Esophagus muscularis mucosa (tissue), 4 donors: ENCODE measurements at places on chromosomes 6 and 20. TPM values are rescaled to one million over a fixed set of nuclear protein-coding genes. Genes with fewer than 3 reads are reported as not detected.

DNA sequence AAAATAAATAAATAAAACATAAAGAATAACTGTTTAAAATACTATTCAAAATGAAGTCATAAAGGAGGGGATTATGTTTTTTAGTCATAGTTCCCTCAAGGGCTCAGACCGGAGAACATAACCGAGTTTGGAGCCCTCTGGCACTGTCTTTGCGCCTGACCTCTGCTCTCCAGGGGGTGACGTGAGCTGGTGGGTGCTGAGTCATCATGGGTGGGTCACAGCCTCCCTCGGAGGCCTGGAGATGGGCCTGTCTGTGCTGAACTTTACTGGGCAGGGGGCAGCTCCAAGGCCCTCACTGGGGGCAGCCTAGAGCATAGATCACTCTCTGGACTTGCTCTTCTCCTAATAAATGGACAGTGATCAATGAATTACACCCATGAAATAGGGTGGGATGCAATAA is 3.1 kb upstream of the MAVS start:
- H3K27ac ChIP-seq: no peak overlapping the region
- peaks cover 5% of the 10 kb centered on the region for H3K36me3 ChIP-seq
- no peaks in the 10 kb centered on the region for H3K27me3 ChIP-seq
- no peak for DNase-seq
- H3K4me1 ChIP-seq: peaks cover 15% of the 10 kb centered on the region

GRCh38 chr6:106141441-106142237 is 55.5 kb downstream of the PRDM1 start:
- no peaks in the 10 kb centered on the region for H3K4me1 ChIP-seq
- H3K36me3 ChIP-seq: no peaks in the 10 kb centered on the region
- DNase-seq: no peak

- no peak overlapping the region for H3K4me3 ChIP-seq
- no peak overlapping the region for H3K27ac ChIP-seq
- DNase-seq: no peak
- H3K4me1 ChIP-seq: no peaks in the 10 kb centered on the region
Observed at GRCh38 chr6:166707045-166707444, 80.0 kb upstream of the RPS6KA2 start.

Gene CD93
- 80.7 TPM for total RNA-seq

DNA sequence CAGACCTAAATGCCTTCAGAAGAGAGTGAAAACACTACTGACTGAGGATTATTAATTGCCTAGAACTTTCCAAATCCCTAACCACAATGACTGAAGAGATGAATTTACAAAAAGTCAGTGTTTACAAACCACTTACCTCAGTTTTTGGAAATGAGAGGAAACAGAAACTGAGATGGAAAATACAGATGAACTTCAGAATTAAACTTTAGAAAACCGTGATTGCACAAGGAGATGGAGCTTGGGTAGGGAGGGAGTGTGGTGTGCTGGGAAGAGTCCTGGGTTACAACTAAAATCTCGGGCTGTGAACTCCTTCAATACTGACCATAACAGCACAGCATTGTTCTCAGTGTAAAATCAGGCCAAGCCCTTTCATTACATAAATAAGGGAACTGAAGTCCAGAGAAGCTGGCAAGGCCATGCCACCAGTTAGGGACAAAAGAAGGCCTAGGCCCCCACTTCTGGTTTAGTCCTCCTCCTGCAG is 4.0 kb downstream of the ELMO2 start:
- peaks cover 83% of the 10 kb centered on the region for H3K4me1 ChIP-seq
- H3K36me3 ChIP-seq: peaks cover 9% of the 10 kb centered on the region
- H3K27me3 ChIP-seq: no peaks in the 10 kb centered on the region

DNA sequence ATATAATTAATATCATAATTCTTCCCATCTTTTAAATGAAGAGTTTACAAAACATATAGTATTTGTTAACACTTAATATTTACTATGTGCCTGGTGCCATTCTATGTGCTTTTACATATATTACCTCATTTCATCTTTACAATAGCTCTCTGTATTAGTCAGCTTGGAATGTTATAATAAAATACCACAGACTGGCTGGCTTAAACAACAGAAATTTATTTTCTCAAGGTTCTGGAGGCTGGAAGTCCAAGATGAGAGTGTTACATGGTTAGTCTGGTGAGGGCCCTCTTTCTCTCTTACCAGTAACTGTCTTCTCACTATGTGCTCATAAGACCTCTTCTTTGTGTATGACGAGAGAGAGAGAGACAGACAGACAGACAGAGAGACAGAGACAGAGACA is 110.2 kb downstream of the NKAIN2 start:
- no peak for DNase-seq
- no peak overlapping the region for H3K27ac ChIP-seq
- no peaks in the 10 kb centered on the region for H3K27me3 ChIP-seq
- H3K4me3 ChIP-seq: no peak overlapping the region

DNA sequence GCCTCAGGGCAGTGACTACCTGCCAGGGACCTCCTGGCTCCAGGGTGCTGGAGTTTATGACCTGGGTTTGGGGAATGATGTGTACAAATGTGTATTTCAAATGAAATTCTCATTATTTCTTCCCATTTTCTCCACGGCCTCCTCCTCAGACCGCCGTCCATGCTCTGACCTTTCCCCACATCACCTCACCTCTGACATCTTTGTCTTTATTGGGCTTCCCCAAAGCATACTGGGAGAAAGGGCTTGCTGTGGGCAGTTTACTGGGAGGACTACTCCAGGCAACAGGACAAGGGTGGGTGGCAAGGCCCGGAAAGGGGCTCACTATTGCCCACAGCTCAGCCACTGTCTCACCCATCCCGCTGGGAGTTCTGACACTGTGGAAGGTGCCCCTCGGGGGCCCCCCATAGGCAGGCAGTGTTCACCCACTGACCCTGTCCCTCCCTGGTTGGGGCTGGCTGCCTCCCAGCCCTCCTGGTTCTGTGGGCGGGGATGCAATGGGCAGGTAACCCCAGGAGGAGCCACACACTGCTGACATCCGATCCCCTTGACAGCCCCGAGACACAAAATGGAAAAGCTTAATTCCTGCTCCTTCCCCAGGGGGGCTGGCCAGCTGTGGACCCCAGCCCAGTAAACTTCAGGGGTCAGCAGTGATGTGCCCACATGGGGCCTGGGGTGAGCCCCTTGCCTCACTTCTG is 39.8 kb upstream of the CST7 start:
- no peak for DNase-seq
- H3K27me3 ChIP-seq: no peaks in the 10 kb centered on the region
- no peaks in the 10 kb centered on the region for H3K4me1 ChIP-seq
- no peak overlapping the region for H3K27ac ChIP-seq
- H3K36me3 ChIP-seq: no peaks in the 10 kb centered on the region
- H3K4me3 ChIP-seq: no peak overlapping the region

- H3K36me3 ChIP-seq: no peaks in the 10 kb centered on the region
- no peak overlapping the region for H3K4me3 ChIP-seq
- H3K27ac ChIP-seq: no peak overlapping the region
- H3K4me1 ChIP-seq: no peaks in the 10 kb centered on the region
- no peaks in the 10 kb centered on the region for H3K27me3 ChIP-seq
Observed at GRCh38 chr6:116399287-116399686, 28.5 kb downstream of the DSE start.
